ENCODE measurements at places on chromosomes 12 and 14.

- no peak for DNase-seq
Measured at GRCh38 chr14:42508209-42508946, 901.7 kb downstream of the LRFN5 start.

DNA sequence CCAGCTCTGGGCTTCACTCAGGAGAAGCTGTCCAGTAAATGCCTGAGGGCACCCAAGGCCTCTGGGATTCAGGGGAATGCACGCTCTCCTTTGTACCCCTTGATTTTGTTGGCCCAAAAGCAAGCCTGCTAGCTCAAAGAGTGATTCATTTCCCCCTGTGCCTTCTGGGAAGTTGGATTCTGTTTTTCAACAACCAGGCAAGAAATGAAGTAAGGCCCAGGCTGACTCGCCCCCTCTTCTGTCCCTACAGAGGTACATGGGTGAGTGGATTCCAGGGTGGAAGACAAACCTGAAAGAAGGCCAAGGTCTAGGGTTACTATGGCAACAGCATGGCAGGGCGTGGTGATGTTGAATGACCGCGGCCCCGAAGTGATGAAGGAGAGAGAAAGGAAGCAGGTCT is 9.3 kb upstream of the SERPINA5 start:
- no peak for DNase-seq

- DNase-seq: no peak
Measured at GRCh38 chr12:52899338-52900035, 5.4 kb downstream of the KRT8 start.

- no peak for DNase-seq
Measured at GRCh38 chr12:96401076-96401871, 1.0 kb upstream of the CDK17 start.

- no peak for DNase-seq
Measured at GRCh38 chr14:61501714-61502458, 180.5 kb downstream of the PRKCH start.

GRCh38 chr14:60753264-60754119 is 18.9 kb downstream of the MNAT1 start:
- peak; percentile 6 for DNase-seq

DNA sequence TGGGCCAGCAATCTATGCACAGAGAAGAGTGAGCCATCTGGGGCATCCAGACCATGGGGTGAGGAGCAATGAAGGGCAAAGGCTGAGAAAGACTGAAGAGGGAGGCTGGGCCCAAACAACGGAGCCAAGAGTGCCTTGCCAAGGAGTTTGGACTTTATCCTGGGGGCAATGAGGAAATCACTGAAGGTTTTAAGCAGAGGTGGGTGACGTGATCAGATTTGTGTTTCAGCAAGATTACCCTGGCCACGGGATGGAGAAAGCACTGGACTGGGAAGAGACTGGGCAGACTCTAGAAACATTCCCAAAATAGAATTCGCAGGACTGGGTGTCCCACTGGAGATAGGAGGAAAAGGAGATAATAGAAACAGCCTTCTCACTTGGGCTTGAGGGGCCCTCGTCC is 65.3 kb downstream of the DPF3 start:
- DNase-seq: no peak

DNA sequence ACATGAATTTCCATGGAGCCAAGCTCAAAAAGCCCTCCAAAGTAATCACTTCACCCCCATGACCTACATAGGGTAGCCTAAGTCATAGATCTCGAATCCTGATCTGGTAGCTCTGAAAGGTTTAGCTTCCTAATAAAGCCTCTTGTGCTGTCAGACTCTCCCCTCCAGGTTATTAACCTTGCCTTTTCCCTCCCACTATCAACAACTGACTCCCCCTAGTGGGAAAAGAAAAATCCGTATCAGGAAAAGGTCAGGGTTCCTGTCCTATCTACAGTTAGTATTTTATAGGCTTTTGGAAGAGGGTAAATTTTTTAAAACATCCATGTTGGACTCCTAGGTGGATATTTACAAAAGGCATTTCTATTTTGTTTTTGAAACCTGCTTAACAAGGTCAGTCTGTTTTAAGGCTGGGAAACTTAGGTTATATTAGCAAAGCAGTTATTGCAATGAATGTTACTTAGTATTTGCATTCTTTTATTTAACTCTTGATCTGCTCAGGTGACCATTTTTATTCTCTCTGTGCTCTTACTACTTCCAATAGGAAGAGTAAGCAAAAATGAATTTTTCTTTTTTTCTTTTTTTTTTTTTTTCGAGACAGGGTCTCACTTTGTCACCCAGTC is 8.0 kb downstream of the YY1 start:
- no peak for DNase-seq

DNA sequence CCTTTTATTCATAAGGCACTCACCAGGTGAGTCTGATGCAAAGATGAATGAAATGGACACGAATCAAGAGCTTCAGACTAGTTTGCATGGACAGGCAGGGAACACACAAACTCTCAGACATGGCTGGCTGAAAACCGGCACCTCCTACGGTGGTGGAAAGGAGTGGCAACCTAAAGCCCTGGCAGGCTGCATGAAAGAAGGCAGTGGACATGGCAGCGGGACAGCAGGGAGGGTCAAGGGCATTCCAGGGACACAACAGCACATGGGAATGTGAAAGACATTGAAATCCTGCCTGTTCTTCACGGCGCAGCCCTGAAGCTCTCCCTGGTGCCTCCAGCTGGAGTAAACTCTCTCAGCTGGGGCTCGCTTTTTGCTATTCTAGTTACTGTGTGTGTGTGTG is 16.6 kb upstream of the LRTM2 start:
- DNase-seq: no peak

GRCh38 chr14:26206640-26207039 is 391.2 kb downstream of the NOVA1 start:
- DNase-seq: no peak

GRCh38 chr12:52508211-52508610 is 12.0 kb downstream of the KRT5 start:
- DNase-seq: no peak

DNA sequence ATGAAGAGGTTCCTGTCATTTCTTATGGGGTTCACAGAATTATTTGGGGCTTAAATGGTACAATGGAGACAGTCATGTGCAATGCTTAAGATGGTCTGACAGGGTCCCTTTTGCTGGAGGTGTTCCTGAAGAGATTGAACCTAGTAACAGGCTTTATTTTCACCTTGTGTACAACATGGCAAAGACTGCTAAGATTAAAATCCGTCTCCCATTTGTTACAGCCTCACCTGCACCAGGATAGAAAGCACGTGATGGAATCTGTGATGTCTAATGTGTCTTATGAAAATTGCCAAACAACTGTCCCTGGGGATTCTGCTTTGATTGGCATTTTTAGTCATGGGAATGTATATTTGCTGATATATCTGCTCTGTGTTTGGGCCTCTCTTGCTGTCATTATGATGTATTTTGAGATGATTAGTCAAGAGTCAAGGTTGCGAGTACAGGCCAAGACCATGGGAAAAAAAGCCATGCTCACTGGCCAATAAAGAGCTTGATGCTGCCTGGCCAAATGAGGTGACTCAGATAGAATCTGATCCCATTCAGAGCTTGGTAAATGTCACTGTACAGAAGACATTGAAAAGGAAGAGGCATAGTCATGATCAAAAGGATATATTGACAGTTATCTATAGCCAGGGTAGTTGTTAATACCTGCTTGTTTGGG is 96.1 kb downstream of the FLRT2 start:
- no peak for DNase-seq

GRCh38 chr14:52220924-52221811 is 46.3 kb upstream of the PTGDR start:
- DNase-seq: no peak

DNA sequence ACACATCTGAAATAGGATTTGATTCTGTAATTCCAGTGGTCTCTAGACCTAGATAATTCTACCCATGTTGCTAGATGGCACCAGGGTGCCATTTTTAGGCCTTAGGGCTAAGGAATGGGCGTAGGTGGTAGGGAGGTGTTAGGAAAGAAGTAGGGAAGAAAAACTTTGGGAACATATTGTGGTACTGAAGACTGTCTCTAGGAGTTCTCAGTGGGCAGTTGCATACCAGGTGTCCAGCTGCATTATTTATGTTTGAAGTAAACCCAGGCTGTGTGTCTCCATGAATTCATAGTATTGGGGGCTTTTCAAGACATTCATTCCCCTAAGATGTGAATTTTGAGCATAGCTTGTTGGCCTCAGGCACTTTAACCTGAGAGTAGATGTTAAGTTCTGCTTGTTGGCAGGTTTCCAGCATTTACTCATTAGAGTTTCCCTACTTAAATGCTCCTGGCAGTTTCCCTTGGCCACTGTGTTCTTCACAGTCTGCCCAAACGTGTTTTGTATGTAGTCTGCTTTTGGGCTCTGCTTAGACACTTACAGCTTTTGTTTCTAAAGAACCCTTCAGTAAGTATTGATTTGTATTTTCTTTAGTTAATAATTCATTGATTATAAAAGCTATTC is 31.5 kb upstream of the CCT2 start:
- DNase-seq: no peak

- no peak for DNase-seq
Measured at GRCh38 chr14:22474730-22475351, 114.2 kb downstream of the DAD1 start.

DNA sequence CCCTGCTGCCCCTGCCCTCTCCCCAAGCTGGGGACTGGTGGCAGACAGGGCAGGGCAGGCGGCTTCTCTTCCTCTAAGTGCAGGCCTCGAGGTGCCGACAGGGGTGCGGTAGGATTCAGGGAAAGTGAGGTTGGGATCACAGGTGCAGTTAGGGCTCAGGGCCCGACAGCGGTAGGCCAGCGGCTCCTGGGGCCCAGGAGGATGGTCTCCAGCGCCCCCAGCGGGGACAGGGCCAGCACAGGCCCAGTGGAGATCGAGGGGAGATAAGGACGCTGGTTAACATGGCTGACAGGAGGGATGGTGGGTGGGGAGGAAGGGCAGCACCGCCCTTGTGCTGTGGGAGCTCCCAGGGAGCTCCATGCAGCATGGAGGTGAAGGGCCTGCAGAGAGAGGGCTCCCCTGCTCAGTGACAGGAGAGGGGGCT is 935 bp upstream of the CRIP1 start:
- DNase-seq: no peak

- DNase-seq: no peak
Measured at GRCh38 chr12:1189163-1189562, 198.1 kb downstream of the ERC1 start.

GRCh38 chr12:131681257-131681620 is 29.7 kb upstream of the SFSWAP start:
- DNase-seq: no peak

- no peak for DNase-seq
Measured at GRCh38 chr12:25014961-25015360, 66.1 kb upstream of the BCAT1 start.

DNA sequence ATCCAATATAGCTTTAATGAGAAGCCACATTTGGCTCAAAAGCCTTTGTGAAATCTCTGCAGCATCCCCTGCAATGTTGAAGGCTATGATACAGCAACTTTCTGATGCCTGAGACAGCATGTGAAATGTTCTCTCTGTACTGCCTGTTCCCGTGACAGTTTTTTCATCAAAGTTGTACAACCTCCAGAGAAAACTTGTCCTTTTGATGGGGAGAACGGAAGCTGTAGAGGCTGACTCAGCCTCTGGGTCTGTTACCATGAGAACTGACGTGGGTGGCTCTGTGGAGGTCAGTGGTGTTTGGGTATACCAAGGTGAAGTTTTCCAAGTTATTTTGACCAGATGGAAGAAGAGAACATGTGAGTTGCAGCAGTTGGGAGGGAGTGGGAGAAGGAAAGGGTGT is 17.0 kb downstream of the SLC4A8 start:
- no peak for DNase-seq

- no peak for DNase-seq
Measured at GRCh38 chr14:94659256-94659655, 47.1 kb downstream of the SERPINA3 start.

DNA sequence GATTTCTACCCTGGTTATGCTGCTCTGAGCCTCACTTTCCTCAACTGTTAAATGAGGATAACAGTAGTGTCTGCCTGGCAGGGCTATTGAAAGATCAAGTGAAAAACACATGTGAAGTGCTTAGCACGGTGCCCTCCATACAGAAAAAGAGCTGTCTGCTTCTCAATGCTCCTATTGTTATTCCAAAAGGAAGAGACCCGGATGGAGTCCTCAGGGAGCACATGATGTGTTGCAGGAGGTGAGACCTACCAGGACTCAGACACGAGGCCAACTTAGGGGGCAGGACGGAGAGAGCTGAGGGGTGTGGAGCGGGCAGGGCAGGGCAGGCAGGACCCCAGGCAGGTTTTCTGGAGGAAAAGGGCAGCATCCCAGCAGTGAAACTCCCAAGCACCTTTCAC is 8.9 kb downstream of the FAIM2 start:
- no peak for DNase-seq

DNA sequence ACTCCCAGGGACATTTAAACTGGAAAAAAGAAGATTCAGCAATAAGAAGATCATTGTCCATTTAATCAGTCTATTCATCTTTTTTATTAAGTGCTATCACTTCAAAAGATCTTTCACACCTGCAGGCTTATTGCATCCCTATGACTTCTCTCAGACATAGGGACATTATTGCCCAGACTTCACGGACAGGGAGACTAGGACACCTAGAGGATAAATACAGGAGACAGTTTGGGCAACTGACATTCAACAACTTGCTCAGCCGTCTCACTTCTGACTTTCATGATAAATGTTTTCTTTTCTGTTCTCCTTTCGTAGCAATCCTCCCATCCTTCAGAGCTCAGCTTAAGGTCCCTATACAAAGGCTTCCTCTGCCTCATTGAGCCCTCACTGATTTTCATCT is 84.3 kb downstream of the TMEM30B start:
- no peak for DNase-seq

DNA sequence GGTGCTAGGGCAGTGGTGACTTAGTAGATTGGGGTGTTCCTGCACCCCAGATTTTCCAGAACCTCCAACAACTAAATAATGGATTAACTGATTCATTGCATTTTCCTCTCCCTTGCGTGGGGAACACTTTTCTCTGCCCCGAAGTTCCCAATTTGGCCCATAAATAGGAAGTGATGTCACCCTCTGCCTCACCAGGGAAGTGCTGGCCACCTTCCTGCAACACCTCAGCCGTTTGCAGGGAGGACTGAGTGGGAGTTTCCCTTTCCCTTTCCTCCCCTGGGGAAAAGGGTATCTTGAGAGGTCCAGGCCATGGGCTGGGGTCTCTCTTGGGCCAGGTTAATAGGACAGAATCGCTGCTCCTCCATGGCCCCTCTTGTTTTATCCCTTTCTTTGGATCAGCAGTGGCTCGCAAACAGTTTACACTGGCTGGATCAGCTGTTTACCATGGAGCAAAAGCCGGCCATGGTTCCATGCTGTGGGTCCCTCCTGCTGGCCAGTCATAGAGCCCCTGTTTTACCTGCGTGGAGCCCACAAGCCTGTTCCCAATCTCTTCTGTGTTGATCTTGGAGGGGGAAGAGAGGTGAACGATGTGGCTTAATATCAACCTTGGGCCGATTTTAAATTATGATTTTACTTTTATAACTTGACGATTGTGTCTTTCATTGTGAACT is 91.6 kb upstream of the VRK1 start:
- DNase-seq: no peak

GRCh38 chr14:92449404-92450181 is 64.0 kb upstream of the RIN3 start:
- no peak for DNase-seq

GRCh38 chr12:2172491-2173214 is 119.9 kb downstream of the CACNA1C start:
- DNase-seq: no peak

Data from stimulated activated CD4-positive, alpha-beta T cell treated with anti-CD3 and anti-CD28 coated beads, Interleukin-1b, Interleukin-23, amount 100 ng/mL, for 24 hours (primary cell).